ENCODE measurements at places on chromosomes 2 and 18. TPM values are rescaled to one million over a fixed set of nuclear protein-coding genes. Genes with fewer than 3 reads are reported as not detected.
A peak's percentile ranks its signal among the peaks of the same experiment; 100 is the strongest.

GRCh38 chr2:195016841-195017240, 640.2 kb upstream of the SLC39A10 start:
- no peak for DNase-seq

DNA sequence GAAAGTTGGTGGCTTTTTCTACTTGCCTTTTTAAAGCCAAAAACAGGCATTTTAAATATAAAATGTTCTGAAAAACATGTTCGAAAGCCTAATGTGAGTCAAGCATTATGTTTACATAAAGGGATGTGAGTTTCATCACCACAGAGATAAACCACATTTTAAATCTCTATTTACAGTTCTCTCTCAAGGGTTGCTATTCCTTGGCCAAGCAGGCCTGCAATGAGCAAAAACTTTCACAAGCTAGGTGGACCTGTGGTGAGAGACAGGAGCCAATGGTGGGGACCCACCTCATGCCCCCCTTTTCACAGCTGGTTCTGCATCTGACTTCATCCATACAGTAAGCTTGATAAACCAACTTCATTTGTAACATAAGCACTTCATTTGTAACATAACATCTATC, 65.1 kb downstream of the CUL3 start:
- peak; percentile 92 for DNase-seq

Gene CXCR1
- not detected for total RNA-seq

DNA sequence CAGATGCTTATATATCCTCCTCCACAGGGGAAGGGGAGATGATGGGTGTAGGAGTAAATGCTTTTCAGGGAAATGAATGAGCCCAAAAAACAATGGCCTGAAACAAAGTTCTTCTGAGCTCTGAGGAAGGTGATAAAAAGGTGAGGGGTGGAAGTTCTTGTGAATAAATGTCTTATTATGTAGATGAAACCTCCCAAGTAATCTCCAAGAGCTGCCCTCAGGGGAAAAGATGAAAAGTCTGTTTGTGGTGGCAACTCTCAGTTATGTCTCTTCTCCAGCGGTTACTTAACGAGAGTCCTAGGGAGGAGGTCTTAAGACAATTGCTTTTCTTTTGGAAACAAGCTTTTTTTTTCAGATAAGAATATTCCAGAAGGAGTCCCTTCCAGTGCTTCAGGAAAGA, 115.5 kb upstream of the CHAC2 start:
- no peak for DNase-seq

GRCh38 chr2:191748059-191748461, 70.1 kb downstream of the NABP1 start:
- DNase-seq: peak; percentile 39

Gene DSG3
- not detected for total RNA-seq

Gene PKDCC
- 55.6 TPM for total RNA-seq

Gene ADGRF3
- total RNA-seq: not detected

- no peak for DNase-seq
These were observed 120.9 kb upstream of the CCDC195 start for GRCh38 chr2:224837066-224837465.

Gene PLEKHH2
- total RNA-seq: 1.7 TPM

GRCh38 chr2:38601463-38602135, 1.1 kb downstream of the HNRNPLL start:
- DNase-seq: peak; percentile 39

GRCh38 chr18:80196528-80197320, 50.6 kb downstream of the PARD6G start:
- peak; percentile 42 for DNase-seq

Measured in IMR-90 (cell line).